AG08396 (cell line): ENCODE measurements at places on chromosomes 4 and X.

- DNase-seq: no peak
Measured at GRCh38 chr4:5999356-5999755, 18.9 kb downstream of the C4orf50 start.

- DNase-seq: no peak
Measured at GRCh38 chr4:39062770-39063097, 702 bp downstream of the KLHL5 start.

GRCh38 chrX:46330981-46331380, 214.2 kb downstream of the ZNF674 start:
- no peak for DNase-seq

DNA sequence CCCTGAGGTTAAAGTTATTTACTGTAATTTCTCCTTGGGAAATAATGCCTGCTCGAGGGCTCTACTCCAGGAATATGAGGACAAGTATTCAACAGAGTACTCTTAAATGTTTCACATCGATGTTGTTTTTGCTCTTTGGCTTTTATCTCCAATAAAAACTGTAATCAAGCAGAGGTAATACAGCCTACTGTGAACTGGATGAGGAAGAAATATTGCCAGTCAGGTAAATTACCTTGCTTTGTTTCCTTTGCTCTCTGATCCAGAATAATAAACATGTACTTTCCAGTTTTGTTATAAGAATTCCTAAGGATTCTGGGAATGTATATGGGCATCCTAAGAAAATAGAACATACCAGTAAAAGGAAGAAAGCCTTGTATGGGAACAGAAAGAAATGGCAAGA, 60.4 kb downstream of the FNIP2 start:
- DNase-seq: no peak

DNA sequence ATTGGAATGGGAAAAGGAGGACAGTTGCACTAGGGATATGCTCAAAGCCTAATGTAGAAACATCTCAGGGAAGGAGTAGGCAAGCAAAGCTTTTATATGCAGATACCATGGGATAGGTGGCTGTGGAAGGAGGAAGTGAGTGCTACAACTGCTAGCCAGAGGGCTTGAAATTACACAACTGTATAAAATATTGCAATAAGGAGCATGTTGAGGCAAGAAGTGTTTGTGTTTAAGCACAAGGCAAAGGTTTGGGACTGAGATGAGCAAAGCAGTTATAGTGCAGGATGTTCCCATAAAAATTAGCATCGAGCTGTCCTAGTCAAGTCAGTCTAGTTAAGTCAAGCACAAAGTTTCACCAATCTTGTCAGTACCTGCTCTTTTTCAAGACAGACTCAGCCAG, 35.6 kb upstream of the DCAF8L1 start:
- DNase-seq: no peak

DNA sequence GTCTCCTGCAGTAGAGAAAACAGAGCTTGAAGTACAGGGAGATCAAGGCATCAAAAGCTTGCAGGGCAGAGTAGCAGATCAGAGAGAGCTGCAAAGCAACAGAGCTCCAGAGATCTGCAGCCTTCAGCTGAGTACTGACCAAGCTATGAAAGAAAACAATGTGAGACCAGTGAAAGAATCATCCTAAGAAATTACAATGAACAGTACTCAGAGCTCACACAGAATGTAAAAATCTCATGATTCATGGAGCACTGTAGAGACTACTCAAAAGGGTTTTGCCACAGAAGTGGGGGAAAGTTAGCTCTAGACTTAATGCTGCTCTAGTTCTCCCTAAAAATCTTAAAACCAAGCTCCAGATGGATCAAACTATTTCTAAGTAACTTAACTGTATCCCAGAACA, 80.0 kb upstream of the MAB21L2 start:
- DNase-seq: peak; percentile 3

- DNase-seq: no peak
Measured at GRCh38 chrX:24899391-24899790, 116.4 kb downstream of the ARX start.

DNA sequence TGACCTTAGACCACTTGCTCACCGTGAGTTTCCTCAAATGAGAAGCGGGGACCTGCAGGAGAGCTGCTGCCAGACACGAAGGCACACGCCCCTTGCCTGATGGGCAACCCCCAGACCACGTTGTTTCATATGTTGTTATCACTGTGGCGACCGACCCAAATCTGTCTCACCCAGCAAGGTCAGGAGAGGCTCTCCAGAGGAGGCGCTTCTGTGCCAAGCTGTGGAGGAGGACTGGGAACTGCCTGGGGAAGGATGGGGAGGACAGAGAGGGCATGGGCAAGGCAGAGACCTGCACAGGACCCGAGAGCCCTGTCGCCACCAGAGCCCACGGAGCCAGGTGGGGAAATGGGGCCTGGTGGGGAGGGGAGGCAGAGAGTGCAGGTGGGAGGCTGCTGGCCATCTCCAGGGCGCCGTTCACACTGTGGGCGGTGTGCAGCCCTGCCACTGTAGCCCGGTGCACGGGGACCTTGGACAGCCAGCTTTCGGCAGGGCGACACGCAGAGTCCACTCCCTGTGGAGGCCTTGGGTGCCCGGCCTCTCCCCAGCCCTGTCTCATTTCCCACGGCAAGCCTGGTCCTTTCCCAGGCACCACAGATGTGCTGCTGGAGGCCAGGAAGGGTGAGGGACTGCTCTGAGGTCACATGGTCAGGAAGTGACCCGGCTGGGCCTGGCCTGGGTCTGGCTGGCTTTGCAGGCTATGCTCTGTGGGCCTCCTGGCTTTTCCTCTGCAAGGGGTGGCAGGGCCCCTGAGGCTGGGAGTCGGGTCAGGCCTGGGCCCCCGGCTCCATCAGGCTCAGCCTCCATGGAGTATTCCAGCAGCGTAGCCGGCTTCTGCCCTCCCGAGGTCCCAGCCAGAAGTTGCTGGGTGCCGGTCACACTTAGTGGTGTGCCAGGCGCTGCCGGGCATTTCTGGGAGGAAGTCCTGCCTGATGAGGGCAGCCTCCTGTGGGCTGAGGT, 3.2 kb downstream of the HTRA3 start:
- no peak for DNase-seq

DNA sequence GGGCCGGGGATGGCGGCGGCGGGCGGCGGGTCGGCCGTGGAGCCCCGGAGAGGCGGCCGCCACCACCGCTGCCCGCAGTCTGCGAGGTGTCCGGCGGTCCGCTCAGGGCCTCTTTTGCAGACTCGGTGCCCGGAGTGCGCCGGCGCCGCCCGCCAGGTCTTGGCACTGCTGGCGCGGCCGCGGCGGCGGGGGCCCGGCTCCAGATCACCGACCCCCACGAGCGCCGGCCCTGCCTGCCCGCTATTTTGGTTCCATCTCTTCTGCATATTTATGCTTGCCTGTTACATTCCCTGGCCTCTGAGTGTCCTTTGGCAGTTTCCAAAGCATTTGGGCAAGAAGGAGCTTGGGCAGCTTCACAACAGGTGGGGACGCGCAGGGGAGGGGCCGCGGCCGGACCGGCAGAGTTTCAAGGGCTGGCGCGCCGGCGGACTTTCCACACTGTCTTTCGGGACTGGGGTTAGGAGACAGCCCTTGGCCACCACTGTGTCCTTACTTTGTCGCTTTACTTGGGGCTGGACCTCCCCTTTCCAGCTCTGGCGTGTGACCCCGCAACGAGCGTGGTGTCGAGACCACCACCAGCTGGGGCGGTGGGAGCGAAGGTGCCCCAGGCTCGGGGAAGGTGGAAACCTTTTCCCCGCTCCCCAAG, 668 bp upstream of the TAPT1 start:
- DNase-seq: peak; percentile 47

GRCh38 chr4:122831515-122832196, 5.0 kb downstream of the FGF2 start:
- no peak for DNase-seq

GRCh38 chr4:118167306-118167705, 133.0 kb downstream of the NDST3 start:
- no peak for DNase-seq

DNA sequence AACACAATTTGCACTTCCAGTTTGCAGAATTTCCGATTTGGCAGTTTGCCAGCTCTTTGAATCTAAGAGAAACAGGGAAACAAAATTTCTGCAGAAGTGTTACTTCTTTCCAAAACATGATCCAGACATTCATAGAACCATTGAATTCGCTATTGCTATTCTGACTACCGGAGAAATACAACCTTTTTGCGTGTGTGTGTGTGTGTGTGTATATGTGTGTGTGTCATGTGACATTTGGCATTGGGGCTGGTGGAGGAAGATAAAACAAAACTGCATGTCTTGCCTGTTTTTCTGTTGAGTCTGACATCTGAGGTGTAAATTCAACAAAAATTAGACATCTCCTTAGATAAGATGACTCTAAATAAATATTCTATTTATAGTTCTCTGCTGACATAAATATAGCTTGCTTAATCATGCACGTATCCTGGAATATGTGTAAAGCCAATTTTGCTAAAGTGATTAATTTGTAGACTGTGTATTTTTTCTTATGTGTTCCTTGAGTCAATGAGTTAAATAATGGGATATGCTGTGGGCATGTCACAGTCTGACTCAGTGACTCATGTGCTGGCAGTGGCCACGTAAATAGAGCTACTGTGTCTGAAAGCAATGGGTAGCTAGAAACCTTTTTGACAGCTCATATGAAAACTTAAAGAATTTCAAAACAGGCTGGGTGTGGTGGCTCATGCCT, 98.9 kb downstream of the HPGD start:
- DNase-seq: peak; percentile 19

DNA sequence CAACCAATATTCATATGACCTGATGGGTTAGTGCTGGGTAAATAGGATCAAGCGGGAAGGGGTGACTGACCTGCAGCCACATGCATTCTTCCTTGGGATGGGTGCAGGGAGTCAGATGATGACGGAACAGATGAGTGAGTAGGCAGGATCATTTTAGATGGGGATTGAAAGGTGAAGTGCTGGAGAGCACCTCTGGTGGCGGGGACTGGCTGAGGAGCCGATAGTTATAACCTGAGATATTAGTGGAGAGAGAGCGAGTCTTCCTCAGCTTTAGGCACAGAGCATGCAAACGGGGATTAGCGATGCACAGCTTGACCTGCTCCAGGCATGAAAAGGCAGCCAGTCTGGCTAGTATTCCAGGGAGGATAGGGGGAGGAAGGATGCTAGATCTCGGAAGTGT, 99.1 kb downstream of the AFF1 start:
- no peak for DNase-seq

DNA sequence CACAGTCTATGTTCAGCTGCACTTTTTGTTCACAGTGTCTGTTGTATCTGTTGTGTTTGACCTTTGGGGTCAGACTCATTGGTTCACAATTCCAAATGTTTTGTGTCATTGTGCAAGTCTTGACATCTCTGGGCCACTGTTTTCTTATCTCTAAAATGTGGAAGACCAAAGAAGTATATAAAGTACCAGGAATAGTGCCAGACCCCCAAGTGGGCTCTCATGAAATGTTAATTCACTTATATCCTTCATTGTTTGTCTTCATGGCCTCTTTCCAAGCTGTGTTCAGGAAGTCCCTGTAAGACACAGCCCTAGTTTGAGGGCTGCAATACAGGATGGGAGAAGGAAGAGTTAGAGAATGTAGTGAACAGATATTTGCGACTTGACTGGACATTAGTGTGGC, 468.3 kb upstream of the BOD1L1 start:
- DNase-seq: no peak

DNA sequence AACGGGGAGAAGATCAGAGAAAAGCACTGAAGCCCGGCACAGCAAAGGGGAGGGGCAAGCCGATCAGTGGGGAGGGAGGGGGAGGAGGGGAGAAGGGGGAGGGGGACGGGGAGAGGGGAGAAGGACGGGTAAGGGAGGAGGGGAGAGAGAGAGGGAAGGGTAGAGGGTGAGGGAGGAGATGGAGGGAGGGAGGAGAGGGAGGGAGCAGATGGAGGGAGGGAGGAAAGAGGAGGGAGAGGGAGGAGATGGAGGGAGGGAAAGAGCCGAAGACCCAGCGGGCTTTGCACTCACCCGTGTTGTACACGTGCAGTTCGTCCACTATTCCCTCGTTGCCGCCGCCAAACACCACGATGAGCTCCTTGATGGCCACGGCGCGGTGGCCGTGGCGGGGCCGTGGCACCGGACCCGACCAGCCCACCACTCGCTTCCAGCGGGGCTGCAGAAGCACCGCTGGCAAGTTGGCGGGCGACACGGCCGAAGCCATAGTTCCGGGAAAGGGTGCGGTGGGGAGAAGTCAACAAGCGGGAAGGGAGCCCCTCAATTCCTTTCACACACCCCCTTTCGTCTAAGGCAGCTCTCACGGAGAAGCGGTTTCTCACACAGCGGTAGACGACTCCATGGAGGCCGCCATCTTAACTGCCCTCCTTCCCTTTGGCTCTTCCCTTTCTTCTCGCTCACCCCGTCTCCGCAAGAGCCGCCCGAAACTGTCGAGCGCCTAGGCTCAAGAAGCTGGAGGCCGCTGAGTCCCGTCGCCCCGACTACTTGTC, 1.1 kb downstream of the HCFC1 start:
- DNase-seq: peak; percentile 55

- no peak for DNase-seq
Measured at GRCh38 chr4:88448889-88449288, 8.0 kb upstream of the HERC5 start.

- DNase-seq: no peak
Measured at GRCh38 chrX:38610849-38611248, 49.5 kb downstream of the TSPAN7 start.

GRCh38 chrX:116238567-116239255, 68.2 kb downstream of the AGTR2 start:
- no peak for DNase-seq

DNA sequence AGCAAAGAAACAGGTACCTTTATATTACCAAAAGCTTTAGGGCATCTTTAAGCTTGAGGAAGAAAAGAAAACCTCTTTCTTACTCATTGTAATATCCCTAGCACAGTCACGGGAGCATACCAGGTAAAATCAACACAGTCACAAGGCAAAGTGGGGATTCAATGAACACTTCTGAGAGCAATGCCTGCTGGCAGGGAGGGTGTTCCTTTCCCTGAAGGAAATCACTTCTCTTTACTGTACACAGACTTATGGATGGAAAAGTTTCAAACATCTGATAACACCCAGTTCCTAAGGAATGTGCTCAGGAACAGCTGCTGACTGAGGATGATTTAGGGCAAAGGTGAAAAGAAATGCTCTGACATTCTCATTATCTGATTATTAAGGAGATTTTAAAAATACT, 94.8 kb downstream of the MAML3 start:
- DNase-seq: no peak

- DNase-seq: no peak
Measured at GRCh38 chr4:54554339-54554990, 103.3 kb upstream of the KIT start.

DNA sequence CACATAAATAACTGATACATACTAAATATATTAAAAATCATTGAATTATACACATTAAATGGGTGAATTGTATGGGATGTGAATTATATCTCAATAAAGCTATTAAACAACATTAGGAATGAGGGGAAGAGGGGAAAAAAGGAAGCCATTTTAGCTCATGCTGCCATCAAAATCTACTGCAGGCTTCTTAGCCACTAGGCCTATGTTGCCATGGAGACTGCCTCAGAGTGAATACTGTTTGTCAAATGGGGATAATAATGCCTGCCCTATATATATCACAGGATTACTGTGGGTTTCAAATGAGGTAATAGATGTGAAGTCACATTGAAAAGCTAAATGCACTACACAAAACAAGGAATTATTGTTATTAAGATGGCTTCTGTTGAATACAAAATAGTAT, 21.2 kb downstream of the TMEM255A start:
- DNase-seq: no peak

GRCh38 chr4:182628544-182628943, 288.6 kb downstream of the DCTD start:
- DNase-seq: no peak
